Smooth muscle cell of the umbilical artery (primary cell): ENCODE measurements at places on chromosomes 5 and 9. TPM values are rescaled to one million over a fixed set of nuclear protein-coding genes. Genes with fewer than 3 reads are reported as not detected.

FOXD4L5 gene
- 0.09 and 0.30 TPM in 2 replicates for total RNA-seq

FBP1 gene
- not detected in 2 replicates for total RNA-seq

PIP5KL1 gene
- total RNA-seq, result 1.5 and 2.3 TPM in 2 replicates

FAM169A gene
- under 0.01 and 0.74 TPM in 2 replicates for total RNA-seq

OTULINL gene
- total RNA-seq, result under 0.01 and 0.14 TPM in 2 replicates
